Activated T-helper 1 cell treated with anti-CD3 and anti-CD28 coated beads, Interleukin-2, amount 50 U/mL, for 16 hours (primary cell): ENCODE measurements at places on chromosomes 3 and 15.

GRCh38 chr3:128281461-128282367, 128.4 kb downstream of the EEFSEC start:
- DNase-seq, result no peak

DNA sequence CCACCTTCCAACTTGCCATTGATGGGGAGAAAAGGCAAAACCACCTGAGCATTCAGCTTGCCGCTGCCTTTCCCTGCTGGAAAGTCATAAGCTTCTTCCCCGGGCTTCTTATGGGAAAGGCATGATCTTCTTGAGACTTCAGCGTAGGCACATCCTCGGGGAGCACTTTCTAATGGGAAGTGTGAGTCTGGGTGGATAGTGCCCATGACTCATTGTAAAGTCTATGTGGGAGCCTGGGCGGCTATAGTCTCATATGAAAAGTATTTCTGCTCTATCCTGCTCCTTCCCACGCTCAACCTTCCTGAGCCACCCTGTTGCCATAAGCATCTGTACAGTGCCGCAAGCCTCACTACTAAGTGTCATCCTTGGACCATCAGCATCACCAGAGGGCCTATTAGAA, 309.9 kb upstream of the THBS1 start:
- no peak for DNase-seq

GRCh38 chr3:178851564-178851963, 220.0 kb downstream of the ZMAT3 start:
- DNase-seq, result no peak

DNA sequence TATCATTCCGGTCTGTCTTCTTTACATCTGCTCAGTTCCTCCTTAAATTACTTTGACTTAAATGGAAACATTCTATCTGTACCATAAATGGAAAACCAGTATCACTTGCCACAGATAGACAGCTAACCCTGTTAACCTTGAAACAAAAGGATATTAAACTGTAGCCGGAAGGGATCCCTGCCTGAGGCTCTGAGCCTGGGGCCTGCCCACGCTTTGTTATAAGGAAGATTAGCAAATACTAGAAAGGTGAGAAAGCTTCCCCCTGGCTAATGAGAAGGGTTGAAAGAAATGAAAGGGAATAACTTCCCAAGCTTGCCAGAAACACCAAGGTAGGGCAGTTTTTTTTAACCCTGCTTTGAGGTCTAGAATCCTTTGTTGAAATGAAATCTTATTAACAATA, 927.6 kb downstream of the FHIT start:
- no peak for DNase-seq

DNA sequence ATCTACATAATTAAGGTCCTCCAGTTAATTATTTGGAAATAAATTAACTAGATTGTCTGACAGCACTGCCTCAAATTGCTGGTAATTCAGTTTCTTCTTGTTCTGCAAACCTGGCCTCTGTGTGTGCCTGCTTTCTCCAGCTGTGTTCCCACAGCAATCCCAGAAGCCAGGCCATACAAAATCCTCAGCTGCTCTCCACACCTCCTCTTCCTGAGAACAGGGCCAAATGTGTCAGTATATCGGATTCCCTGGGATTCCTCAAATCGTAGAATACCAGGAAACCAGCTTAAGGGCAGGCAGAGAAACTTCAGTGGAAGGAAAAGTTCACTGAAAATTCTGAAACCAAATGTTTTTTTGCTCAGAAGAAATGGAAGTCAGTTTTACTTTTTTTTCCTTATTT, 261.4 kb downstream of the ZMAT3 start:
- DNase-seq, result no peak

DNA sequence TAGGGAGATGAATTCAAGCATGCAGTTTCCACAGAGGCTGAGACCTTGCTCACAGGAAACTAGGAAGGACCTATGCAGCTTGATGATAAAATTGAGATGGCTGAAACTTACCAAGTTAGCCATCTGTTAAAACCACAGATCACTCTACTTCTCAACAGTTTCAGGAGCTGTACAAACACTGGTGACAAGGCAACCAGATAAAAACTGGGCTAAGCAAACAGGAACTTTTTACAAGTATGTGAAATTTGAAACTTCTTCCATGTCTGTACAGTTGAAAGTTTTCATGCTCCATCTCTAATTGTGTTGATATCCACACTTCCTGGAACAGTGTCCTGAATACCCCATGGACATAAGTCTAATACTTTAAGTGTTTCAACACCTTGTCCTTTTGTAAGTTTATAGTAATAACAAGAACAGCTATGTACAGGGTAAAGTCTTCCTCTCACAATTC, 78.2 kb downstream of the FAIM start:
- DNase-seq, result no peak

- no peak for DNase-seq
Observed at GRCh38 chr3:12289524-12289923, 654 bp downstream of the PPARG start.

DNA sequence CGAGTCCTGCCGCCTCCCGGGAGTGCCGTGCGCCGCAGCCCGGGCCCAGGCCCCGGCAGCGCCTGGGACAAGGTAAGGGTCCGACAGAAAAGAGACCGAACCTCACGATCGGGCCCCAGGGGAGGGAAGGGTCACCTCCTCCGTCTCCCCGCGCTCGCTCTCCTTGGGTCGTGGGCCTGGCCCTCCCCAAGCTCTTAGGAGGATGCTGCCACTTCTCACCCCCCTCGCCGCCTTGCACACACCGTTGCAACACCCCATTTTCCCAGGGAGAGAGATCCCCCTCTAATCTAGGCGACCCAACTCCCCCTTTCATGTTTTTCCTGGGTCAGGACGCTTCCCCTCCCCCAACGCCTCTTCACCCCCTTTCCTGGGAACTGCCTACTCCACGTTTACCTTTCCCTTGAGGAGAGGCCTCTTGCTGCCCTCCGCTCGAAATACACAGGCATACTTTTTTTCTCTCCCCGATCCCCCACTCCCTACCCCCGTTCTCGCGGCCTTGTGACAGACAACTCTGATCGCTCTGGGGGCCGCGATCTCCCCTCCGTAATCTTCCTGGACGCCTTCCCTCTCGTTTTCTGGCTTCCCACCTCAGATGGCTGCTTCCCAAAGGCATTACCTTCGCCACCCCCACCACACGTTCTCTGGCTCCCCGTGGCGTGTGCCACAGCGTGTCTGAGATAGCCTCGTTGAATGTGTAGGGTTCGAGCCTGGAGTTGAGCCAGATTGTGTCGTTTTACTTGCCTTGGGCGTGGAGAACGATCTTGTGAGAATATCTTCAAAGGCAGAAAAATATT, 688 bp downstream of the SETD5 start:
- peak; percentile 20 for DNase-seq

DNA sequence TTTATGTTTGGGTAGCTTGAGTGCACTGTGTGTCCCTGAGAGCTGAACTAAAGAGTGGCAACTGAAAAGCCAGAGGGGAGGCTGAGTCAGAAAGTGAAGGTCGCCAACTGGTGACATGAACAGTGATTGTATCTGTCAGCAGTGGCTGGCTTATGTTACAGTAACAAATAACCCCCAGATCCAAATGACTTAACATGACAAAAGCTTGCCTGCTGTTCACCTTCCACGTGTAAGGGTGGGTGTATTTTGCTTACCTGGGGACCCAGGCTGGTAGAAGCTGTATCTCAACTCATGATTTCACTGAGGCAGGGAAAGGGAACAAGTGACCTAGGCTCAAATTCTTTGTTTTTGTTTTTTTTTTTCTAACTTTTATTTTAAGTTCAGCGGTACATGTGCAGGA, 147.3 kb downstream of the THSD4 start:
- no peak for DNase-seq

GRCh38 chr15:25844981-25845680, 18.0 kb downstream of the ATP10A start:
- DNase-seq, result no peak

DNA sequence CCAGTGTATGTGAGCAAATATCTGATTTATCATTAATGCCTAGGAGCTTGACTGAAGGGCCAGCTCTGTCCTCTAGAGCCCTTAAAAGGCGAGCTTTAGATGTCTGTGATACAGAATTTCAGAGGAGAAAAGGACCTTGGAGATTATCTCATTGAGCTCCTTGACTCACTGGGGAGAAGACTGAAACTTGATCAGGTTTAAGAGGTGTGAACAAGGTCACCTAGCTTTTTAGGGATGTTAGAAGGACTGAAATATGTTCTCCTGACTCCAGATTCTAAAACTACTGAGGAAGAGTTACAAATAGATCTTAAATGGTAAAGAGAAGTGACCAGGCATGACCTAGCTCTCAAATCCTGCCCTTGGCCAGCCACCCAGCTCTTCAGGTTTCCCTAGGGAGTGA, 193.7 kb upstream of the BHLHE40 start:
- no peak for DNase-seq

- no peak for DNase-seq
Observed at GRCh38 chr15:79680720-79681119, 216.1 kb downstream of the MTHFS start.
